ENCODE measurements at places on chromosomes 6 and 20.

GRCh38 chr20:38143646-38144554, 21.2 kb downstream of the TGM2 start:
- DNase-seq, result no peak

DNA sequence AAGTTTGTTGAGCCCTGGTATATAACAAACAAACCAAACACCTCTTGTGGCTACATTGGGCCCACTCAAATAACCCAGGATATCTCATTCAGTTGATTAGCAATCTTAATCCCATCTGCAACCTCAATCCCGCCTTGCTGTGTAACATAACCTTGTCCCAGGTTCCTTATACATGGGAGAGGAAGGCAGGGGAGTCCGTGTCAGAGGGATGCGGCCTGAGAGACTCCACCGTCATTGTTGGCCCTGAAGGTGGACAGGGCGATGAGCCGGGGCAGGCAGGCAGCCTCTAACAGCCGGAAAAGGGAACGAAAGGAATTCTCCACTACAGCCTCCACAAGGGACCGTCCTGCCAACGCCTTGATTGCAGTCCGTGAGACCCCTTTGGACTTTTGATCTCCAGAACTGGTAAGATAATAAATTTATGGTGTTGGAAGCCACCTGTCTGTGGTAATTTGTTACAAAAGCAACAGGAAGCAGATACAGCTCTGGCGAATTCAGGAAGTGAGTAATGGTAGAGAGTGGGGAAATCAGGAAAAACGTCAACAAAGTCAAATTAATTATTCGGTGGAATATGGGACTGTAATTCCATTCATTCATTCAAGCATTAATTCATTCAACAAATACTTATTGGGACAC, 124.5 kb upstream of the SALL4 start:
- no peak for DNase-seq

DNA sequence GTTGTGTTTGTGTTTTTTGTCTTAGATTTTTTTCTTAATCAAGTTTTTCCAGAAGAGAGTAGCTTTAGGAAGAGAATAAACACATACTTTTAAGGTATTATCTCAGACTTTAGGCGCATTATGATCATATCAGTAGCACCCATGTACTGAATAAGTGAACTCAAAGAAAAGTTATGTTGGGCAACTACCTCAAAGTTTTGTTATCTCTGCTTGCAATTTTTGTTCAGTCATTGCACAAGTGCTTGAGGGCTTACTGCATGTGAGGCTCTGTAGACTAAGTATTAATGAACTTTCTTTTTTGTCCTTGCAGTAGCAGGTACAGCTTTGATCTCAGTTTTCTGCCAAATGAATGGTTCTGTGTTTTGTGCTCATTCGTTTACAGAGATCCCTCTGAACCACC, 189.0 kb downstream of the SLC16A10 start:
- DNase-seq, result no peak

DNA sequence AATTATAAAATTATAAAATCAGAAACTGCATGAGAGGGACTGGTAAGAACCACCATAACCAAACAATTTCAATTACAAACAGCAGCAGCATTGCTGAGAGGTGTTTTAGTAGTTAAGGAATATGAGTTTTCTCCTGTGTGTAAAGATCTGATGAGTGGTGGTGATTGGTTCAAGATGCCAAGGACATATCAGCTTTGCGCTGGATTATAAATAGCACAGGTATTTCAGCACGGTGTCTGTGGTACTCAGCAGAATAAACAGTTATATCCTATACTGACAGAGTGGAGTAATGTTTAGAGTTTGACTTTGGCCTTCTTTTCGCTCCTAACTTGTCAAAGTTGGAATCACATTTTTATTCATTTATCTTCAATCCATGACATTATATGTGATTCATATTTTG, 501.0 kb downstream of the CDH26 start:
- no peak for DNase-seq

GRCh38 chr6:66362888-66363287, 655.9 kb upstream of the EYS start:
- DNase-seq, result no peak

DNA sequence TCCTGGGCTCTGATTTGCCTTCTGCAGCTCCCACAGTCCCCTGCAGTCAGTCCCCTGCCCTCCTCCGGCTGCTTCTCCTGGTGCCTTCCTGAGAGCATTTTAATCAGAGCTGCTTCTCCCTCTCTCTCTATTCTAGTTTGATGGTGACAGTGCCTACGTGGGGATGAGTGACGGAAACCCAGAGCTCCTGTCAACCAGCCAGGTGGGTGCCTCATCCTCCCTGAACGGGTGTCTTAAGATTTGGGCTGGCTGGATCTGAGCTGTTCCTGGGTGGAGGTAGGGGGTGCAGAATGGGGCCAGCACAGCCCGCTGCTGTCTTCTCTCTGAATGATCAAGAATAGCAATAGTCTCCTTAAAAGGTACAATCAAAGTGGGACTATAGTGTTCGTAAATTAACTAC, 58.6 kb downstream of the TOX2 start:
- DNase-seq, result no peak

DNA sequence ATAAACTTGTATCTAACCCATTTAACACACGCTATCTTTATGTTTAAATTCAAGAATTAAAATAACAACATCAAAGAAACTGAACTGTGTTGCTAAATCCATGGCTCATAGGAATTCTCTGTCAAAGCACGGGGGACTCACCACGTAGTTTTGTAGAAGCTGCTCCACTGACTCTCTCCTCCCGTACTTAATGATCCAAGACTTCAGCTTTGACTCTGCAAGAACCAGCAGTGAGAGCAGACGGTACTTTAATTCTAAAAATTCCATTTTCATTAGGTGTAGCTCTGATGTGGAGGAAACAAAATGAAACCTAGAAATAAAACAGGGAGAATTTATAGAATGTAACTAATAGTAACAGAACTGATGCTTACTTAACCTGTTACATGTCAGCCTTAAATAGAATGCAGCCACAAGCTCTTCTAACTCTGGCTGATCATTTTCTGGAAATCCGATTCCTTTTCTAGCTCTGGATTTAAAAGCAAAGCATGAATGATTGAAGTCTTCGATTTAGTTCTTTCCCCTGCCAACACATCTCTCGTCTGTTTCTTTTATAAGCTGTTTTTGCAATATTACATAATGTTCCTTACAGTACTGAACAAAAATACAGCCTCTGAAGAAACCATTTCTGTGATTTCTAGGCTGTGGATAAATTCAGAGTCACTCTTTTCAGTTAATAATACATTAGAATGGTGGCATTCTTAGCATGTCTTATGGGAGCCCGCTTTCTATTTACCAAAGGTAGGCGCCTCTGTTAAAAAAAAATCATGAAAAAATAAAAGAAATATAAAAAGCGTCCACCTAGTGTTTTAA, 165.5 kb downstream of the SYNE1 start:
- no peak for DNase-seq

DNA sequence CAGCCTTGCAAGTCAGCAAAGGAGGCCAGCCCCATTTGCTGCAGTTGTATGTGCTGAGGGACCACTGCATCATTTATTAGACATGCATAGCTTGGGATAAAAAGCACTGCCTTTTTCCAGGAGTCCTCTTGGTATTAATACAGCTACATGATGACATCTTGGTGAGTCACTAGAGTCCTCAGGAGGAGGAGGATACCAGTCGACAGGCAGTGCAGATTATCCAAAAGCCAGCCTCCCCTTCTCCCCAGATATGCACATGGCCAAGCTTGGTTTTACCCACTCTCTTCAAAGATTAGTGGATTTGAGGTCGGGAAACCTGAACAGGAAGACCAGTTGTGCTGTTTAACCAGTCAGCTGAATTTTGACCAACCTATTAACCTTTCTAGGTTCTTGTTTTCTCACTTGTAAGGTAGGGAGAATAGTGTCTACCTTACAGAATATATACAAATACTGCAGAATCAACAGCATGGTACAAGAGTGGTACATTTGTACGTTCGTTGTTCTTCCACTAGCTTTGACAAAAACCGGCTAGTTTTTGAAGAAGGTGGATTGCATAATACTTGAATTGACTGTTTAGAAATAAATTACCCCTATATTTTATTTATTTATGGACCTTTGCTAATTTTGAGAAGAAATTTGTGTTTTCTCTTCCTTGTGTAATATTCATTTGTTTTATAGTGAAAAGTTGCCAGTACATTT, 31.9 kb downstream of the VAPB start:
- DNase-seq, result no peak

- DNase-seq, result no peak
These were observed 38.0 kb upstream of the ADGRF1 start for GRCh38 chr6:47080083-47080596.

- DNase-seq, result peak; percentile 70
These were observed 106.7 kb upstream of the INSM1 start for GRCh38 chr20:20261159-20261558.

- DNase-seq, result no peak
These were observed 43.3 kb downstream of the IRAK1BP1 start for GRCh38 chr6:78910591-78911171.
